Renal cortex interstitium (tissue), 15 donors: ENCODE measurements at places on chromosomes 2 and 18. TPM values are rescaled to one million over a fixed set of nuclear protein-coding genes. Genes with fewer than 3 reads are reported as not detected.

Gene SERPINB4
- polyA plus RNA-seq: not detected

GRCh38 chr18:48678237-48679115 lies 139.6 kb downstream of the CTIF start:
- DNase-seq: no peak

Gene METTL21A
- polyA plus RNA-seq: 30.9 TPM

DNA sequence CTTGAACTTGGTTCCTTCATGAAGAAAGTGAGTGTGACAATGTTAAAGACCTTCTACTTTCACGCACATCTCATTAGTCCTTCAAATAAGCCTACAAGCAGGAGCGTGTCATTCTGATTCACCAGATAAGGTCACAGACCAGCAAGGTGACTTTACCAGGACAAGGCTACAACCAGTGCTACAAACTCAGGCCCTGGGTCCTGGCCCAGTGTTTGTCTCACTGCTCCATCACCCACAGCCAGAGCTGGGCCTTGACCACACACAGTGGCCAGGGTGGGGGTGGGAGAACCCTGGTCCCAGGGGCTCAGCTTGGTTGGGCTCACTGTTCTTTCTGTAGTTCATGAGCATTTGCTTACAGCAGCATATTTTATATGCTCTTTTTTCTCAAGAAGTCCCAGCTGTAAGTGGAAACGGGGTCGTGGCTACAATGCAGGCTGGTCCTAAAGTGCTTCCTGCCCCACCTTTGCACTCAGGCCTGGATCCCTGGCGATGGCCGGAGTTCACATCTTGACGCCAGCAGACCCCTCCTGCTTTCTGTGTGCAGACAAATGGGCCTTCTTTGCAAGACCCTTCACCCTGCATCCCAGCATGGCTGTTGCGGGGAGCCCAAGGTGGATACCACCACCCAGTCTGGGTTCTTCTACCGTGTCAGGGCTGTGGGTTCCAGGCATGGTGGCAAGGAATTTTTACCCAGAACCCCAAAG lies 153.6 kb upstream of the EPAS1 start:
- no peak for DNase-seq

GRCh38 chr2:174486563-174487107 lies at the start of gene GPR155:
TSS of gene GPR155 (minus strand) at chr2:174487029. CDS start at chr2:174481956, 5,073 bp downstream.
- DNase-seq: peak; percentile 42

Gene HTR2B
- polyA plus RNA-seq: 16.0 TPM

DNA sequence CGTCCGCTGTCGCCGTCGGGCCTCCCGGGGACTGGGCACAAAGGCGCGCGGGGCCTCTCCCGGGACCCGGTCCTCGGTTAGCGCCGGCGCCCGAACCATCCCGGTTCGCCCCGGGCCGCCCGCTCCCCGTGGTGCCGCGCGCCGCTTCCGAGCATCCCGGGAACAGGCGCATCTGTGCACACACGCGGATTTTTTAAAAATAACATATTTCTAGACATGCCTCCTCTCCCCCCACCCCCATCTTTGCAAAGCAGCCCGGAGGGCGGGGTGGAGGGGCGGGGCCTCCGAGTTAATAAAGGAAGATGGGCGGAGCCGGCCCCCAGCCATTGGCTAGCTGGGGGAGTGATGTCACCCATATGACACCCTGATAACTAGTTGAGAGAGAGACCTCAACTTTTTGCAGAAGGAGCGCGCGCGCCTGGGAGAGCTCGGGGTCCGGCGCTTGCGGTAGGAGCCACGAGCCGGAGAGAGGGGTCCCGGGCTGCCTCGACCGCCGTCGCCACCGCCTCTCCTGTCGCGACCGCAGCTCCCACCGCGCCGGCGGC lies at the start of gene SOX11:
TSS of gene SOX11 (plus strand) at position 400 of the 545 bp plus-strand sequence. CDS start 338 bp downstream, outside the sequence.
- DNase-seq: peak; percentile 93

GRCh38 chr2:58645017-58645416 lies 403.9 kb upstream of the FANCL start:
- DNase-seq: no peak

DNA sequence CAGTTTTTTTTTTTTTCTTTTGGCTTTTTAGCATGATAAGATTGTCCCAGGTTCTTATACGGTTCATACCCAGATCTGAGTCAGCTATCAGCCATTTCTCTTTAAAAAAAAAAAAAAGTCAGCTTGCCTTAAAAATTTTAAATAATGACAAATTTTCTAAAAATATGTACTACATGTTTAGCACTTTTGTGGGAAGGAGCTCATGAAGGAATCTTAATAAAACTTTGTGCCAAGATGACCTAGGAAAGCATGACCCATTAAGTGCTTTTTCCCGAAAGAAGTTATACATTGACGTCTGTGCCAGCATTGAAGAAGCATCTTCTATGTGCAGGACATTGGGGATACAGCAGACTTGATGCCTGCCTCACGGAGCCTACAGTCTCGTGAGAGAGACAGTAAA lies 4.5 kb upstream of the RBMS1 start:
- DNase-seq: no peak

Gene SUMO1
- polyA plus RNA-seq: 190 TPM

GRCh38 chr2:28445448-28446258 lies 50.2 kb upstream of the PLB1 start:
- no peak for DNase-seq
